Activated naive CD4-positive, alpha-beta T cell treated with anti-CD3 and anti-CD28 coated beads for 36 hours (primary cell): ENCODE measurements at places on chromosomes 5 and 9.

DNA sequence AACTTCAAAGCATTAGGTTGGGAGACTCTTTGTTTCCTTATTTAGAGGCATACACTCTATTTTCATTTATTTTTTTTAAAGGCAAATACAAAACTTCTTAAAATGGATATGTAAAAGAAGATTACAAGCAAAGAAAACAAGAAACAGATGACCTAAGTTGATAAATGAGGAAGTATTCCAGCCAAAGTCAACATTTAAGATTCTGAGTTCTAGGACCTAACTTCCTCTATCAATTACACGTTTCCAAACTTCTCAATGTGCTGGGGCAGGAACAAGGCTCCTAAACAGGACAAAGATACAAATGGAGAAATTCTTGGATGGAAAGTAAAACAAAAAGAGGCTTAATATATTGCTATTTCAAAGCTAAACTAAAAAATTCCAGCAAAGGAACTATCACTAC, 89.5 kb downstream of the TLE1 start:
- no peak for DNase-seq

- DNase-seq: no peak
Observed at GRCh38 chr5:32095261-32095671, 78.9 kb downstream of the GOLPH3 start.

DNA sequence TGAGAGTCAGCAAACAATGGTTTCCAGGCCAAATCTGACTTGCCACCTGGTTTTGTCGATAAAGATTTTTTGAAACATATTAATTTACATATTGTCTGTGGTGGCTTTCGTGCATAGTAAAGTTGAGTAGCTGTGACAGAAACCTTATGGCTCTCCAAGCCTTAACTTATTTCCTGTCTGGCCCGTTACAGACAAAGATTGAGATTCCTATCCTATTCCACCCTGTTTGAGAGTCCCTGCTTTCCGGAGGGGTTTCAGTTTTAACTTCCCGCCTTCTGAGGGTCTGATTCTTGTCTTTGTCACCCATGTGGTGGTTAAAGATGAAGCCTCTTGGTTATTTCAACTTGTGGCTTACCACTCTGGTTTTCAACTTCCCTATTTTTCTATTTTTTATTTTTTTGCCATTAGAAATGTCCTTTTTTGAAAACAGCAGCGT, 11.4 kb downstream of the OTULIN start:
- no peak for DNase-seq

DNA sequence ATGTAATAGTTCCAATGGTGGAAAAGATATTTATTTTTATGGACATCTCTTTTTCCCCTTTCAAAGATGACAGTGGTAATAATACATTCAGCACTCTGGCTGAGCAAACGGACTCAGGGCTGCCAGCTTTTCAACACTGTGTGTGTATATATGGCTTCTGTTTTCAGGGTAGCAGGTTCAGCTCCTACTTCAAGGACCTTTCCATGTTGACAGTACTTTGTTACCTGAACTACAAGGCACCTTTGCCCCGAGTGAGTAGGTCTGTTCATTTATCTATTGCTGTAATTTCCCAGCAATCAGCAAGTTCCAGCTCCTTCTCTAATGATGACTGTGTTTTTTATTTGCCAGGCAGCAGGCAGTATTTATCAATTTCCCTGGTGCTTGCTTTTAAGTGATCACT, 387.4 kb upstream of the KIF2A start:
- DNase-seq: no peak

- DNase-seq: no peak
Observed at GRCh38 chr5:173785400-173785799, 102.7 kb upstream of the CPEB4 start.

DNA sequence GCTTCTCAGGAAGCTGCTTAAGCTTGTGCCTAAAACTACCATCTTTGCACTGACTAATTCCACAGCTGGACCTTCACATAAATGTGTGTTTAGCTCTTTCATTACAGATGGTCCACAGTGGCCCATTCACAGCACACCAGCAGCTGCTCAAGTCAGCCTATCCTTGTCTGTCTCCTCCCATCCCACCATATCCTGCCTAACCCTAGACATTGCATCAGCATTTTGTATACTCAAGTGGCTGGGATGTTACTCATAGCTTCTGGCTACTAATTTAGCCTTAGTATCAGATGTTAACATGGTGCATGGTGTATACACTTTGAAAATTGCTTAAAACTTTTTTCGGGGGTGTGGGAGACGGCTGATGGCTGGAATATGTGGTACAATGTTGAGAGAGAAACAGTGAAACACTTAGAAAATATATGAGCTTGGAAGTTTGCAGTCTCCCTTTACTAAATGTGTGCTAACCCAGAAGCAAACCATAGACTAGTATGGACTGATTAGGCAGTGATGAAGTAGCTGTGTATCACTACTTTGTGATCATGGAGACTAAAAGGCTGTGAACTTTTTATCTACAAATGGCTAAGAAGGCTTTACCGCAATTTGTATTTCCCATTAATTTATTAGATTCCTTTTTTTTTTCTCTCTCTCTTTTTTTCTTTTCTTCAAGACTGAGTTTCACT, 83.1 kb downstream of the JMY start:
- DNase-seq: no peak

- DNase-seq: no peak
Observed at GRCh38 chr9:134774410-134774809, 106.2 kb upstream of the FCN2 start.

DNA sequence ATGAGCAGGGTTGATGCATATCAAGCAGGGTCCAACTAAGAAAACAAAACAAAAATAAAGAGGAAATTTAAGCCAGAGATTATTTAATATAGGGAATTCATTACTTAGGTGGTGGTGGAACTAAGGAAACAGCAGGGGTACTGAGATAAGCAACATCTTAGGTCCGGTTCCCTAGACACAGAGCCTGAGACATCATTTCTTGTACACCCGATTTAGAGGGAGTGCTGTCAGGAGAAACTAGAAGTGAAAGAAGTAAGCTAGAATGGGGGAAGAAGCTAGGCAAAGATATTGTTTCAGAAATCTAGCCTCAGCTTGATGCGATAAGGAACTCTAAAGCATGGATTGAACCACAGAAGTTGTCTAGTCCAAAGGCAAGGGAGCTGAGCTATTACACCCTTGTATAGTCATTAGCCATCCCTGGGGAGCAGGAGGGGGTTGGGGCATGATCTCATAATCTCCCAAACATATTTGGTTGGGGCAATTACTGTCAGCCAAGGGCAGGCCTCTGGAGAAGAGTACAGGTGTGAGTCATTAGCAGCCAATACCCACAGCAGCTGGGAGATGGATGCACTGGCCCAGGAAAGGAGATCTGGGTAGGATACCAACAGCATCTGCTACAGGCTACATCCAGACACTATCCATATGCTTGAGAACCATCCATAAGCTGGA, 194.5 kb downstream of the ARL15 start:
- DNase-seq: no peak

DNA sequence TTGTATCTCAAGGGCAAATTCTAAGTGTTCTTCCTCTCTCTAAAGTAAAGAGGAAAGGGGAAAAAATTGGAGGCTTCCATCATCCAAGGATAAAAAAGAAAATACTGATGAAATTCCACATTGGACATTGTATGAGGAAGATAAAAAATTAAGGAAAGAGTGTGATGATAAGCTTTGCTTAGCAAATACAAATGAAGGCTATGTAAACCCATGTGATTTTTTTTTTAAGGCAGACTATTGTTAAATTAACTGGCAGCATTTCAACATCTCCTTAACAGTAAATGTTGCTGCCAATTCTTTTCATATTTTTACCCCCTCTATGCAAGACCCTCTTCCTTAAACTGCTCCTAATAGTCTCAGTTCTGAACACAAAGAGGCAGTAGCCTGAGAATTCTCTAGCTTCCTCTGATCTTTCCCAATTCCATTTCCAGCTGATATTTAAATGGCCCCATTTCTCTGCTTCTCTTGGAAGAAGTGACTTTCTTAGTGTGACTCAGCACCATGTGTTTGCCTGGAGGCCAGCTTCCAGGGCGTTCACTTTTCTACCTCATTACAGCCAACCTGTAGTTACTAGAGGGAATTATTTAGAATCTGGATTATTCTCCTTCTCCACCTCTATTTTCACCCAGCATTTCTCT, 159.7 kb downstream of the TLE1 start:
- no peak for DNase-seq

DNA sequence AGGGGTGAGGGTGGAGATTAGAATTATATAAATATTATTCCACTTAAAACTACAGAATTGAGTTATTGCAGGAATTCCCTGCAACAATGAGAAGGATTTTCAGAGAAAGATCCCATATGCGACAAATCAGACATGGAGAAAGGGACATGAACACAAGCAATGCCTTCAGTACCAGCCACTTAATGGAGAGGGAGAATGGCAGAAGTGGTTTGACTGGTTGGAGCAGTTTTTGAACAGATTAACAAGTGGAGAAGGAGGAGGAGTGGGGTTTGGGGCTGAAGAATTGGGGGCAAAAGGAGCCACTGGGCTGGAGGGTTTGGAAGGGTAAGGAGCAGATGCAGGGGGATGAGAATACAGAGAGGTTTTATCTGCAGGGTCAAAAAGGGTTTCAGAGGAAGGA, 620.9 kb upstream of the PTPRD start:
- DNase-seq: no peak

- no peak for DNase-seq
Observed at GRCh38 chr5:965604-966344, 42.8 kb upstream of the NKD2 start.

GRCh38 chr5:56115589-56115988, 117.5 kb downstream of the ANKRD55 start:
- no peak for DNase-seq

- no peak for DNase-seq
Observed at GRCh38 chr9:127506814-127507750, 55.8 kb downstream of the LRSAM1 start.

- DNase-seq: no peak
Observed at GRCh38 chr5:143343042-143343441, 60.4 kb downstream of the NR3C1 start.

- DNase-seq: no peak
Observed at GRCh38 chr5:16521521-16522483, 56.2 kb upstream of the ZNF622 start.

GRCh38 chr5:148224117-148224742, 14.1 kb upstream of the MARCOL start:
- DNase-seq: no peak

GRCh38 chr5:72109625-72110024, 2.4 kb downstream of the MAP1B start:
- DNase-seq: no peak

DNA sequence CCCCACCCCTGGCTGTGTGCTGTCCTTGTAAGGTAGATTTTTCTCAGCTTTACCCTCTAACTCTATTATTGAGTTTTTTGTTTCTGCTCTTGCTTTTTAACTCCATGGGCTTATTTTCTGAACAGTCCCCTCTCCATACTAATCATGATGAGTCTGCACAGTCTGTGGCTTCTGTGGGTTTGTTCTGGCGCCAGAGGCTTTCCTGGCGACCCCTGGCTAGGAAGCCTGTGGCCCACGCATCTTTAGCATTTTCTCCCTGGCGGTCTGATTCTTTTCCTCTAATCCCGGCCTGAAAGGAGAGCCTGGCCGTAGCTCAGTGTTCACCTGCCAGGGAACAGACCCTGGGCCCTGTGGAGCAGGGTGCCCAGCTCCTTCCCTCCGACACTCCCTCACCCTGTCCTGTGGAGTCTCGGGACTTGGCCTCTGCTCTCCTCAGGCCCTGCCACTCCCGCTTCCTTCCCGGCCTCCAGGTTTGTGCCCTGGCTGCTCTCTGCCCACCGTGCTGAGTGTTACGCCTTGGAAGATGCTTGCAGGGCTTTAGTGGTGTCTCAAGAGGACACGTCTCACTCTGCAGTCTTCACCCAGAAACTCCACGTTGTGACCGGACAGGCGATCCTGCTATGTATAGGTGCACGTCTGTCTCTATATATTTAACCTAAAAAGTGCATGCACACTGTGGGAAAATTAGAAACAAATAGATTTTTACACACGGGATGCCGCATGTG, 31.7 kb upstream of the LRRC14B start:
- DNase-seq: no peak

GRCh38 chr5:153400931-153401330, 89.5 kb upstream of the GRIA1 start:
- DNase-seq: no peak

GRCh38 chr9:129270903-129271431, 92.9 kb upstream of the IER5L start:
- DNase-seq: peak; percentile 39

DNA sequence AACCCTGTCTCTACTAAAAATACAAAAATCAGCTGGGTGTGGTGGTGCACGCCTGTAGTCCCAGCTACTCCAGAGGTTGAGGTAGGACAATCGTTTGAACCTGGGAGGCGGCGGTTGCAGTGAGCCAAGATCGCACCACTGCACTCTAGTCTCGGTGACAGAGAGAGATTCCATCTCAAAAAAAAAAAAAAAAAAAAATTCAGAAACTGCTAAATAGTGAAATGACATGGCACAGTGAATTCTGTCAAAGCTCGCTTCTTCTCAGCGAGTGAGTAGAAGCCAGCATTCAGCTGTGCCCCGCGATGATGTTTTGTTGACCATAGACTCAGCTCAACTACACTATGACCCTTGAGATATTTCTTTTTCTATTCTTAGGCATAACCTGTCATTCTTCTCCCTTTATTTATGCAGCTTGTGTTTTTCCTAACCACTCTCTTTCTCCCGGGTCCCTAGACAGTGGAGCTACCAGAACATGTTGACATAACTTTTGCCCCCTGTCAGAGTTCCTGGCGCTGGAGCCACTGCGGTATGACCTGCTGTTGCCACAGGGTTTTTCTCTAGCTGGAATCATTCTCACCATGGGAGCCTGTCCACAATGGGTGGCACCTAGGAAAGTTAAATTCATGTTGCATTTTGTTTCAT, 13.5 kb upstream of the IQGAP2 start:
- no peak for DNase-seq

DNA sequence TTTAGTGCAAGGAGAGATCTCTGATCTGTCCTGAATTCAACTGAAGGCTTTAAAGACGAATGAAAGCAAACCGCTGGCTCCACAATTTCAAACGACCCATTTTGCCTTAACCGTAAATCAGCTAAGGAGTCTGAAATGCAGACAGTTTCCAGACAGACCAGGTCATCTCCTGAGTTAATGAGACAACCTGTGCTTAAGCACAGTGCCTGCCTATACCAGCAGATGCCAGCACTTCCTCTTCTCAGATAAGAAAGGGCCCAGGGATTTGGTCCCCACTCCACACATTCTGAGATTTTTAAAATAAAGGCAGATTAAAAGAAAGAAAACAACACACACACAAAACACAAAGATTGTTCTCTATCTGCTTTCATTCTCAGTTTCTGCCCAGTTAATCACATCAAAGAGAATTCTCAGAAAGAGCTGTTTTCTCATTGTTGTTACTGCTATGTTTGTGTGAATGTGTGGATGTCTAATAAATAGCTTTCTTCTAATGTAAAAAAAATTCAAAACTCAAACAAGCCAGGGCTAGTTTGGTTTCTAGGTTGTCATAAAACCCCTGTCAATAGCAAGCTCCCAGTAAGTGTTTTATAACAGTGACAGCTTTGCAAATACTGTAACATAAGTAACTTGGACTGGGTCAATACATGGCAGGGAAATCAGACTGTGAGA, 157.7 kb upstream of the SLC24A2 start:
- DNase-seq: peak; percentile 41

DNA sequence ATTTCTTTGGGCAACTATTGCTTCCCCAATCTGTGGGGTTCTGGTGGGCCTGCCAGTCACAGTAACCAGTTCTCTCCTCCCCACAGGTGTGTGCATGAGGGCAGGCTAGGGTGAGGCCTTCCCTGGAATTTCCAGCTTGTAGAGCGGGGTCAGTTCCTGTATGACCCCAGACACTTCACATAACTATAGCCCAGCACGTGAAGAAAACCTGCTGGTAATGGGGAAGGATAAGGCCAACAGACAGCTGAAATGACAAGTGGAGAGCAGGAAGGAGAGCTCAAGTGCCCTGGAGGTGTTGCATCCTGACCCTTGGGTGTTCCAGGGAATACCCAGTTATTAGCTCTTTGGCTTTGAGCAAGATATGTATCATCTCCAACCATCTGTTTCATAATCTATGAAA, 142.2 kb downstream of the CDC42SE2 start:
- no peak for DNase-seq
